T-cell (primary cell): ENCODE measurements at places on chromosomes 16 and 17.

GRCh38 chr16:57507136-57508034 is 21.1 kb upstream of the DOK4 start:
- DNase-seq: no peak

DNA sequence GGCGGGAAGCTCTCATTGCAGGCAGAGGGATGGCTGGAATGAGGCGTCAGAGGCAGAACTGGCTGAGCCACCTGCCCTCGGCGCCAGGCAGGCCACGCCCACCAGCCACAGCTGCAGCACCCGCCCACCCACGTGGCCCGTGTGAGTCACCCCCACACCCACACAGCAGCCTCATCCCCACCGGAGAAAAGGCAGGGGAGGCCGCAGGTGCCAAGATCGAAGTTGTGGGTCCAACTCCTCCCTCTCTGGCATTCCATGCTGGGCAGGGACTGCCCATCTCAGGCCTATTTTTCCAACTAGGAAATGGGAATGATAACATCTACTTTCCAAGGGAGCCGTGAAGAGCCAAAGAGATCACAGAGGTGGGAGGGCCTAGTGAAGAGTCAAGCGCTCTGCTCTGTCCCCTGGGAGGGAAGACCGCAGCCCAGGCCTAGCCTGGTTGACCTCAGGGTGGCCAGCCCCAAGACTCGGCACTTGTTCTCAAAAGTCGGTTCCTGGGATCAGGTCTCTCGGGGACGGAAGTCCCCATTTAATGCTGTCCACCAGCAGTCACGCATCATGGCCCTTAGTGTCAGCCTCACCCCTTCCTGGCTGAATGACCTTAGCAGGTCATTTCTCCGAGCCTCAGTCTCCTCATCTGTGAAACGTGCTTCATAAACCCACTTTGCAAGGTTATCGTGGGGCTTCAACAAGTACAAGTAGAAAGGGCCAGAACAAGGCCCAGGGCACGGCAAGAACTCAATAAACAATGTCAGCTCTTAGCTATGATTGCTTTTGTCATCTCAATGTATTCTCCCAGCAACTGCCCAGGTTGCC is at the start of gene TRPV3:
Gene TRPV3 (minus strand): TSS at position 45 of the 816 bp plus-strand sequence. CDS start 2,962 bp downstream, outside the sequence.
- peak; percentile 15 for DNase-seq

DNA sequence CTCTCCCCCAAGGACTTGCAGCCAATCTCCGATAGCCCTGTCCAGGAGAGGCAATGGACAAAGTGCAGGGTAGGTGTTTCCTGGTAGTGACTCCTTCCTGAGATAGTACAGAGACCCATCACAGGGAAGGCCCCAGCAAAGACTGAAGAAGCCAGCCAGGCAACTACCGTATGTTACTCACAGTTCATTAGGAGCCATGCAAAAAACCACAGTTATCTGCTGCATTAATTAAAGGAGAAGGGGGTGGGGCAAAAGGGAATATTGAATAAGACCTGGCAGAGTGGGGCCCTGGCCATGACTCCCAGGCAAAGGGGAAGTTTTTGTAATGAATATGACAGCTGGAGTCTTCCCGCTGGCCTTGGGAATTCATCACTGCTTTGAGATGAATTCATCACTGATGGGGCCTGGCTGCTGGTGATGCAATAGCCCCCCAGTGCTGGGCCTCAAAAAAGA is 2.5 kb upstream of the SLC13A2 start:
- DNase-seq: no peak

GRCh38 chr16:80988756-80989155 is 17.9 kb downstream of the CMC2 start:
- no peak for DNase-seq

DNA sequence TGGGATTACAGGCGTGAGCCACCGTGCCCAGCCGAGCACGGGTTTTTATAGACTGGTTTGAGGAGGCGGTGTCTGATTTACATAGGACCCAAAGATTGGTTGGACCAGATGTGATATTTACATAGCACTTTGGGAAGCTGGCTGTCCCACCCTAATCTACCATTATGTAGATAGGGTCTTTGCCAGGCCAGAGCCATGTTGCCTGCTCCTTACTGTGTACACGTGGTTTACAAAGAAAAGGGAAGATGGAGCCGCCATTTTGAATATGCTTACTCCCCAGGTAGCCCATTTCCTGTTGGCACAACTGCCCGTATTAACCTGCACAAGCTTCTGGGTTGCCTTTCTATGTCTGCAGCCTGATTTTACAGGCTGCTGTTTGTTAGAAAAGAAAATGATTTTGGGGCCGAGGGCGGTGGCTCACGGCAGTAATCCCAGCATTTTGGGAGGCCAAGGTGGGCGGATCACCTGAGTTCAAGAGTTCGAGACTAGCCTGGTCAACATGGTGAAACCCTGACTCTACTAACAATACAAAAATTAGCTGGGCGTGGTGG is 89.9 kb upstream of the EEF2KMT start:
- no peak for DNase-seq

DNA sequence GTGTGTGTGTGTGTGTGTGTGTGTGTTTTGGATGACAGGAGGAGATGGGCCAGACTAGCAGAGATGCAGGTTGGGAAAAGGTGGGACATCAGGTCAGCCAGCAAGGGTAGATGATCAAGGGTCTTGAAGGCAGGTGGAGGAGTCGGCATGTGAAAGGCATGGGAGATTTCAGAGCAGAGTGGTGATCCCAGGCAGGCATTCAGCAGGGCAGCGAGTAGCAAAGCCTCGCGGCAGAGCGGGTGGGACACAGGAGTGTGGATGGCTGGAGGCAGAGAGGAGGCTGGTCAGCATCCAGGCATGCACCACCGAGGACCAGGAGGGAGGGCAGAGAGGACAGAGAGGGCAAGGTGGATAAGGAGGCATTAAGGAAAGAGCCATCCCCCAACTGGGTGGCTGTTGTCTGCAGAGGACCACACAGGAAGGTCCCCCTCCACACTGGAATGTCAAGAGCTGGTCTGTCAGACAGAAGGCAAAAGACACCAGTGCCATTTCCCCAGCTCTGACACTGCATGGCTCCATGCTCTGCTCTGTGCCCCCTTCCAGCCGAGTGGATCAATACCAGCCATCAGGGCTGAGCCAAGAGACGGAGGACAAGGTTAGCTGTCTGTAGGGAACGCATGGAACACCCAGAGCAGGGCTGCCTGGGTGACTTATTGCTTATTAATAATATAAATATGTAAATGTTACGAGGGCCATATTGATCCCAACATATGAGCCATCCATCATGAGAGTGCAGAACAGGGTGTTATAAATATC is 74.8 kb upstream of the RPL38 start:
- no peak for DNase-seq

DNA sequence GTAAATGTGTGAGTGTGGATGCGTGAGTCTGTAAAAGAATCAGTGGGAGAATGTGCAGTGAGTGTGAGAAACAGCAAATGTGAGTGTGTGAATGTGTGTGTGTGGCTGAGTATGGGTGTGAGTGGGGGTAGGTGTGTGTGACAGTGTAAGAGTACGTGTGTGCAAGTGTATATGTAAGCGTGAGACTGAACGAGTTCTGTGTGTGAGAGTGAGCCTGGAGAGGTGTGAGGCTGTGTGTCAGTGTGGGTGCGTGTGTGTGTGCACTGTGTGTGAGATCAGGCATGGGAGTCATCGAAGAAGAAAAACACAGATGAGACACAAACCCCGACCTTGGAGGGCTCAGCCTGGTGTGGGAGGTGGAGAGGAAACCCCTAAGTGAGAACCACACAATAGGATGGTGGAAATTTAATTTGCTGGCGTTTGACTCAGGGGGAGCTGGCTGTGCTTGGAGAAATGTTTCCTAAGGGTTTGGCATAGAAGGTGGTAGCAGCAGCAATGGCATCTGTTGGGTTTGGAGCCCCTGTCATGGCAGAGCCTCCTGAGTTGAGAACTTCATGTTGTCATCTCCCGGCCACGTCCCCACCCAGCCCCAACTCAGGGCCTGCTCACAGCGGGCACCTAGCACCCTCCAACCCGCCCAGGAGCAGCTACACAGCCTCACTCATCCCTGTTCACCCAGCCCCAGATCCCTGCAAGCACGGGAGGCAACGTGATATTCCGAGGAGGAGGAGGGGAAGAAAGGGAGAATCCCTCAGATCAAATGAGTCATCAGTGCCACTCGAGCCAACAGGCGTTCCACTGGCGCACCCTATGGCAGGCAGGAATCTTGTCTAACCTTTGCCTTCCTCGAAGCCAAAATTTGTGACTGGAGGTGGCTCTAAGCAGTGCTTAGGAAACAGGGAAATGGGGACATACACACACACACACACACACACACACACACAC is 14.3 kb upstream of the NUBP1 start:
- no peak for DNase-seq

DNA sequence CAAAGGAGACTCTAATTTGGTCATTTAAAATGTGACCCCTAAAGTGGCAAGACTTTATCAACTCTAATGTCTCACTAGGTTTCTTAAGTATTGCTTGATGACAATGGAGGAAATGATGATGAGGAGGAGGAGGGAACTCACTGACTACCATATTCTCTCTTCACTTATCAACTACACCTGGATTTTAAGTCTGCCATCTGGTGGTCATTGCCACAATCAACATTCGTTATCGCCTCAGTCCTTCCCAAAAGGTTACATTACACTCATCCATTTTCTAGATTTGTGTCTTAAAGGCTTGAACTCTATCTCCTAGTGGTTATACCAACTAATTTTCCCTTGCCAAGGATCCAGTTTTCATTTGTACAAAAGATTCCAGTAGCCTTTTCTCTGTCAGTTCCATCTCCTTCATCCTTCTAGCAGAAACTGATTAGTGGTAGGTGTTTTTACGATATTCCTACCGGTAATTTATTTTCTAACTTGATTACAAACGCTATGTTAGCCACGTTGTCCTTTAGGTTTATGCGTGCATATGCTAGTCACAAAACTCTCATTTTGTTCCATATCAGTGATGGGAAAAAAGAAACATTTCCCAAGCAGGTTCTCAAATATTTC is 114.6 kb upstream of the NOG start:
- no peak for DNase-seq

- no peak for DNase-seq
Observed at GRCh38 chr17:77749989-77750388, 208.5 kb upstream of the TNRC6C start.

DNA sequence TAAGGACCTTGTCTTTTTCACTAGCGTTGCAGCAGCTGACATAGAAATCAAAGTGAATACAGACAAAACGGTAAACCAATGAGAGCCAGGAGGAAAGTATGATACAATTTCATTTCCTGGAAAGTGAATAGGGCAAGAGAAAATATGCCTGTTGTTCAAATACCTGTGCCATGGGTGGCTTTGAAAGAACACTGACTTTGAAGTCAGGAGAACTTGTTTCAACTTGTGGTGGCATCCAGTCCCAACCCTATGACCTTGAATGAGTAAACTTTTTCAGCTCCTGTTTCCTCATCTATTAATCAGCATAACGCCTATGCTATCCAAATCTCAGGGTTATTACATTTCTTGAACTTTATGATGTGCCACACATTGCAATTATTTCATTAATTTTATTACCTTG is 173.7 kb upstream of the HS3ST3A1 start:
- no peak for DNase-seq

- no peak for DNase-seq
Observed at GRCh38 chr17:58207451-58207850, 11.6 kb downstream of the MKS1 start.

GRCh38 chr16:9849697-9850245 is 332.5 kb downstream of the GRIN2A start:
- DNase-seq: no peak

DNA sequence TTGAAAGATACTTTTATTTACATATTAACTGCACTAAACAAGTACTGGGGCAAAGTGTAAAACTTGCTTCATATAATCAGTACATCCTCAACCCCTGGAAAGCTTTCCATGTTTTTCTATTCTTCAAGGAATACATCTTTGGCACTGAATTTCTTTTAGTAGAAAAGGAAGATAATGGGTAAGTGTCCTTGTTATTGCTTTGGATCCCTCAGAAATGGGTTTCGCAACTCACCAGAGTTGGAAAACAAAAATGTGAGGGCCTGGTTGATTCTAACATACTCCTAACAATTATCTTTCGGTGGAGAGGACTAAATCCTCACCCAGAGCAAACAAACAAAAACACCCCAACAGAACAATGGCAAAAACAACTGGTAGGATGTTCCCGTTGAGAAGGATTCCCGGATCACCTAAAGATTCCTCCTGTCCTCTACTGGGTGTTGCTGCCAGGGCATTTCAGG is 120.4 kb downstream of the PARN start:
- DNase-seq: no peak

- DNase-seq: no peak
Observed at GRCh38 chr16:49488740-49489525, 115.3 kb downstream of the C16orf78 start.

GRCh38 chr17:49635121-49635520 is 42.8 kb downstream of the SPOP start:
- DNase-seq: no peak

GRCh38 chr16:1202274-1202673 is 22.8 kb downstream of the TPSG1 start:
- no peak for DNase-seq

GRCh38 chr17:31489295-31490018 is 98.0 kb downstream of the RAB11FIP4 start:
- DNase-seq: no peak

DNA sequence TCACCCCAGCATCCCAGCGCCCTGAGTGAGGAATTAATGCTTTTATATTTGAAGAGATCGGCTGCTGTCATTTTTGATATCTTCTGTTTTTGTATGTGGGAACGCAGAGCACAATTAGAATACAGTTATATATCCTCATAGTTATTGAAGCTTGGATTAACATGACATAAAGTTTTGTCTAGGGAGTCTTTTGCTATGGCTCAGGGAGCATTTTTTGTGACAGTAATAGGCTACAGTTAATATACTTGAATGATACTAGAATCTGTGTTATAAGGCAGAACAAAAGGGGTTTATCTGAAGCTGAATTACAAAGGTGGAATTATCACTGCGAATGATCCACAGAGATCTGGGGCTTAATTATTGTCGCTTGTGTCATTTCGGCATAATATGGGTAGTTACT is 239.4 kb downstream of the MSI2 start:
- no peak for DNase-seq

- no peak for DNase-seq
Observed at GRCh38 chr17:81020767-81021497, 14.0 kb upstream of the BAIAP2 start.

- DNase-seq: no peak
Observed at GRCh38 chr16:6362321-6362720, 970.3 kb upstream of the RBFOX1 start.

- peak; percentile 40 for DNase-seq
Observed at GRCh38 chr16:28210979-28211588, 681 bp downstream of the XPO6 start.

DNA sequence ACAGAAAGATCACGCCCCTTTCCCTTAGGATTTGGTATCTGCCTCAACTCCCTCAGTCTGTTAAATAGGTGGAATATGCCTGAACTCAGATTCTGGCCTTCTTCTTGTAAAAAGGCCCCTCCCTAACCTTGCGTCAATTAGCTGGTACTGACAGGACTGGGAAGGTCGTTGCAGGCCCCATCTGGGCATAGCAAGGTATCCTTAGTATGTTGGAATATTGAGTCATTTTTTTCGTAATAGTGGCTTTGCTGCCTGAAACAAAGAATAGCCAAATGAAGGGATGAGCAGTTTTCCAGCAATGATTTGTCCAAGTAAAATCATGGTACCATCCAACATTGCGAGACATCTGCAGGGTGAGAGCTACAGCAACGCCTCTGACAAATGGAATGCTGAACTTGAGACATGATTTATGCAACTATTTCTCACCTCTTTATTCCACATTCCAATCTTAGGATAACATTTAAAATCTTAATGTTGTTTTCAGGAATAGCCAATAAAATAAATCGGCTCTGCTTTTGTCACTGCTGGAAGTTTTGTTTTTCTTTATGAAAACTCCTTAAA is 39.3 kb upstream of the BRD7 start:
- no peak for DNase-seq

- DNase-seq: no peak
Observed at GRCh38 chr17:954431-955164, 25.0 kb downstream of the NXN start.

- DNase-seq: no peak
Observed at GRCh38 chr17:82244413-82245133, 15.7 kb downstream of the SLC16A3 start.
